SK-N-MC (cell line): ENCODE measurements at places on chromosomes 13 and 19.

DNA sequence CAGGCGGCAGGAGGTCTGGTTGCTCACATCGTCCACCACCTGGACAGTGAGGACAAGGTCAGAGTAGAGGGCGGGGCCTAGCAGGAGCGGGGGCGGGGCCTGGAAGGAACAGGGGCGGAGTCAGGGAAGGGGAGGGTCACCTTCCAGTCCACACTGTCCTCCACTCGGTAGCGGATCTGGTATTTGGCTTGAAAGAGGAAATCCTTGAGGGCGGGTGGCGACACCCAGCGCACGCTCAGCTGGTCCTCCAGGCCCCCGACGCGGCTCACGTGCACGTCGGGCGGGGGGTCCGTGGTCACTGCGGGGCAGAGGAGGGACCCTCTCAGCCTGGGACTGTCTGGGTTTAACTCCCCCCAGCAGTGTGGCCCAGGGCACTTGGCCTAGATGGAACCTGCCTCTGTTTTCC lies 8.2 kb downstream of the REX1BD start:
- DNase-seq = no peak

DNA sequence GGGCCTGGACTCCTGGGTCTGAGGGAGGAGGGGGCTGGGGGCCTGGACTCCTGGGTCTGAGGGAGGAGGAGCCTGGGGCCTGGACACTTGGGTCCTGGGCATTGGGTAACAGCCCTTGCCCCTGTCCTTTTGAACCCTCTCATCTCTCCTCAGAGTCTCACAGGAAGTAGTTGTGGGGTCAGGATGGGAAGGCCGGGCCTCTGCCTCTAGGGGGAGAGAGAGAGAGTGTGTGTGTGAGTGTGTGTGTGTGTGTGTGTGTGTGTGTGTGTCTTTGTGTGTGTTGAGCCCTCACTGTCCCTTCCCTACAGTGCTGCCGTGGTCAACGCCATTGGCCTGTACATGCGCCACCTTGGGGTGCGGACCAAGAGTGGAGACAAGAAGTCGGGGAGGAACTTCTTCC lies 10.9 kb downstream of the ARHGEF1 start:
- DNase-seq = no peak

- DNase-seq = no peak
These were observed 103.9 kb downstream of the ZIC5 start for GRCh38 chr13:99867535-99868257.

DNA sequence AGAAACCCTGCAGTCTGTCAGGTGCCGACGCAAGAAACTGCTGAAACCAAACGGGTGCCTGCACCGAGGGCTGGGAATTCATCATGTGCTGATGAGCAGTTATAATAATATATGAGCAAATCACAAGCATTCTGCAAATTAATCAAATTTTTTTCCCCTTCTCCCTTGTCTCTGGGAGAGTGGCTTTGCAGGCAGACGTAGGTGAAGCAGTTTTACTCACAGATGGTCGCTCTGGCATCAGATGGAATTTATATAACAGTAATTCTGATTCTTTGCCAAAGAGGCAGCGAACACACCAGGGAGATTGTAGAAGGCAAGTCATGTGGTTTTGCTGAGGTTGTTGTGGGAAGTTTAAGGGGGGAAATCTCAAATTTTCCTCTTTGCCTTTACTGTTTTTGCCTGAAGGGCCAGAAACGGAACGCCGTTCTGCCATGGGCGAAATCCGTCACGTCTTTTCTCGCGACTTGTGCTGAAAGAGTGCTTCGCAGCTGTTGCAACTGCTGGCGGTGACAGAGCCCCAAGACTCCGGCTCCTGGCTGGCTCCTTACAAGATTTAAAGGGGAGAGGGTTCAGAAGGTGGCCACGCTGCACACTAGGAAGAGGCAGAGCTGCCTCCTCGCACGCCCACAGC lies 320.1 kb downstream of the ZNF536 start:
- peak; percentile 99 for DNase-seq

- no peak for DNase-seq
These were observed 2719.4 kb downstream of the PCDH9 start for GRCh38 chr13:64510747-64511146.

- no peak for DNase-seq
These were observed 1584.2 kb downstream of the SLITRK1 start for GRCh38 chr13:82298106-82298505.

- DNase-seq = no peak
These were observed 9.2 kb downstream of the PAN3 start for GRCh38 chr13:28147495-28147894.

DNA sequence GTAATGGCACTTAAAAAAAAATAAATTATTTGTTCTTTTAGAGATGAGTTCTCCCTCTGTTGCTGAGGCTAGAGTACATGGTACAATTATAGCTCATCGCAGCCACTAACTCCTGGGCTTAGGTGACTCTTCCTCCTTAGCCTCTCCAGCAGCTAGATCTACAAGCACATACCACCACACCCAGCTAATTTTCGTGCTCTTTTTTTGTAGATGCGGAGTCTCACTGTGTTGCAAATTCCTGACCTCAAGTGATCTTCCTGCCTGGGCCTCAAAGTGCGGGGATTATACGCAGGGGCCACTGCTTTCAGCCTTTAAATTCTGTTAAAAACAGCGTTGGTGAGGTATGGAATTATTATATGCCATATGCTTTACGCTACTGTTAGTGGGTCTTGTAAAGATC lies 2034.0 kb downstream of the OLFM4 start:
- DNase-seq = no peak

- no peak for DNase-seq
These were observed 5.3 kb upstream of the KBTBD6 start for GRCh38 chr13:41137951-41138350.

DNA sequence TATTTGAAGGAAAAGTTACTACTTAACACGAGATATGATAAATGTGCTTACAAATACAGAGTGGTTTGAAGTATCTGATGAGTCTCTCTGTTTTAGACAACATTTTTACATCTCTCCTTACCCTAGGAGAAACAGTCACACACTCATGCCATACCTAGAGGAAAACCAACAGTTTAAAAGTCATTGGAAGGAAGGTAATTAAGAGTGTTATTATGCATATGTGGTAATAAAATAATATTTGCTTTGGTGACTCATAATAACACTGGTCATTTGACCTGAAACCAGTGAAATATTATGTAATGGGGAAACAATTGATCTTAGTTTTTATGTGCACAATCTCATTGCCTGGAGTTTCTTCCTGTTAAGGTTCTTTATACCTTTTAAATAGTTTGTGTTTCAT lies 136.9 kb upstream of the SOX21 start:
- no peak for DNase-seq

GRCh38 chr13:79522583-79522982 lies 41.6 kb downstream of the NDFIP2 start:
- no peak for DNase-seq

GRCh38 chr13:28981530-28981929 lies 161.4 kb downstream of the MTUS2 start:
- no peak for DNase-seq

DNA sequence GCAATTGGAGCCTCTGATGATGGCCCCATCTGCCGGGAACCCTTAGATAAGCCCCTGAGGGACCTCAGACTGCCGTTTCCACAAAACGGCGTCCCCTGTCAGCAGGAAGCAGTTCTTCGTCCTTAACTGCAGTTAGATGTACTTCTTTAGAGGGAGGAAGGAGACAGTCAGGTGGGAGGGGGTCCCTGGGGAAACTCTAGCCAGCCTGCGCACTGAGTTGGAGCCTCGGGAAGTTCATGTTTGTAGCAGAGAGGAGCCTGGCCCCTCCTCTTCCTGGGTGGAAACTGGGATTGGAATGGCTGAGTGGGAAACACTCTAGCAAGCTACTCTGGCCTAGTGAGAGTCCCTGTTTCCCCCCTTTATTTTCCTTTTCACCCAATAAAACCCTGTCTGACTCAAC lies 612.4 kb downstream of the PCDH9 start:
- no peak for DNase-seq

DNA sequence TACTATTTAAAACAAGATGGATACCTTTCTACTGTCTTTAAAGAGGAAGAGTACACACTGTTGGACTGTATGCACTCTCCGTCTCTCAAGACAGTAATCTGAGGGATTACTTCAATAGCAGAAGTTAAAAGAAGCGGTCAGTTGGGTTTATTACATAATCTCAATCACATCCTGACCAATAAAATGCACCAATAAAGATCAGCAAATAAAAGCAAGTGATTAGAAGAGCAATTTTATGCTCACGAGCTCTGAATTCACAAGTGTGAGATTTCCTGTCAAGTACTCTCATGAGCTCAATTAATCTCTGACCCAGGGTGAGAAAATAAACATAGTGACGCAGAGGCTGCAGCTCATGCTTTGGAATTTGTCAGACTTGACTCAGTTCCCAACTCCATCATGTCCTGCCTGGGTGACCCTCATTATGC lies 12.2 kb downstream of the ABCC4 start:
- no peak for DNase-seq

- DNase-seq = no peak
These were observed 751.8 kb downstream of the FGF9 start for GRCh38 chr13:22422712-22423111.

DNA sequence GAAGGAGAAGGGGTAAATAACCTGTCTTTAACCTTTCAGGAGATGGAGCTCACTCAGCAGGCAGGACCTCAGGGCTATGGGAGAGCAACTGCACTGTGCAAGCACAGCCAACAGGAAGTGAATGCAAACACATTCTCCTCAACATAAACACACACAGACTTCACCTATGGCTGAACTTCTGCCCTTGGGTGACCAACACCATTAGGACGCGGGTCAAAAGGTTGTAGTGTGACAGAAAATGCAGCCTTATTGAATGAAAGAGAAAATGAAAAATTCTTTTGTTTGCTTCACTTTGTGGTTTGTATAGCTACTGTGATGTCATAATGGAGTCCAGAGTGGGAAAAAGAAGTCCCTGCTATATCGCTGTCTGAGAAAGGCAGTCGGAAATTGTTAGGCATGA lies 323.0 kb downstream of the NDFIP2 start:
- no peak for DNase-seq

- DNase-seq = no peak
These were observed 23.7 kb downstream of the ZNF175 start for GRCh38 chr19:51594774-51595109.

- DNase-seq = no peak
These were observed 15.3 kb downstream of the SYMPK start for GRCh38 chr19:45847663-45848062.

DNA sequence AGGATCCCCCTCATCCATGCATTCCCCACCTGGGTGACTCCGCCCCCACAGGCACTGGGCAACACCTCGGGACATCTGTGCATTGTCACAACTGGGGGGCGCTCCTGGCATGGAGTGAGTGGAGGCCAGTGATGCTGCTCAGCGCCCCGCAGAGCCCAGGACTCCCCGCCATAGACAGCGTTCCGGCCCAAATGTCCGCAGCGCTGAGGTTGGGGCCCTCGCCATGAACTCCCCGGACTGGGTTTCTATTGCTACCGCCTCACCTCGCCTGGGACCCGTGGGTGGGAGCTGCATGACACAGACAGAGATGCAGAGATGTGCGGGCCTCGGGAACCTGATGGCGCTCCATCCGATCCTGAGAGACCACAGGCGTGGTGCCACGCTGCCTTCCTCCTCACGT lies 4.6 kb downstream of the FZR1 start:
- no peak for DNase-seq

DNA sequence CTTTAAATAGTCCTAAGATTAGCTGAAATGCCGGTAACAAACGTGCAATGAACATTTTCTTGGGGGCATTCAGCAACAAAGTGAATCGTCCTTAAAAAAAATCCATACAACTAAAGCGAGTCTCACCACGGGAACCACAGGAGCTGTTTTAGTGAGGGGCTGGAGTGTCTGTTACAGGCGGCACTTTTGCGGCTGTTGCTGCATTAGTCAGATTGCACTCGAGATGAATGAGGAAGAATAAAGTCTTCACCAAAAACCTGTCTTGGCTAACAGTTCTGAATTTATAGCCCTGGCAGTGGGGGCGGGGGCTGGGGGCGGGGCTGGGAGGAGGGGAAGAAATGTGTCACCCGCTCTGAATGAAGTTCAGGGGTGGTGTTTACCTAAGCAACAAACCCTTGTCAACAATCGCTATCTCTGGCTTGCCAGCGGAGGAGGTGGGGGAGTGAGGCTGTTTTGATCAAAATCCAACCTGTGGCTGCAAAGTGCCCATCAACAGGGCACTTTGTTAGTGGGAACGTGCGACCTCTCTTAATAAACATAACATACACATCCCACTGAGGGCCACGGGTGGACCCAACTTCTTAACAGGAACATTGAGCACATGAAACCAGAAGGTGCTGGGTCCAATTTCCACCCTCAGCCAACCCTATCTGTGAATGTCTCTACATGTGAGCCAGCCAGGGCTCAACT lies 44.5 kb downstream of the RFX2 start:
- no peak for DNase-seq

DNA sequence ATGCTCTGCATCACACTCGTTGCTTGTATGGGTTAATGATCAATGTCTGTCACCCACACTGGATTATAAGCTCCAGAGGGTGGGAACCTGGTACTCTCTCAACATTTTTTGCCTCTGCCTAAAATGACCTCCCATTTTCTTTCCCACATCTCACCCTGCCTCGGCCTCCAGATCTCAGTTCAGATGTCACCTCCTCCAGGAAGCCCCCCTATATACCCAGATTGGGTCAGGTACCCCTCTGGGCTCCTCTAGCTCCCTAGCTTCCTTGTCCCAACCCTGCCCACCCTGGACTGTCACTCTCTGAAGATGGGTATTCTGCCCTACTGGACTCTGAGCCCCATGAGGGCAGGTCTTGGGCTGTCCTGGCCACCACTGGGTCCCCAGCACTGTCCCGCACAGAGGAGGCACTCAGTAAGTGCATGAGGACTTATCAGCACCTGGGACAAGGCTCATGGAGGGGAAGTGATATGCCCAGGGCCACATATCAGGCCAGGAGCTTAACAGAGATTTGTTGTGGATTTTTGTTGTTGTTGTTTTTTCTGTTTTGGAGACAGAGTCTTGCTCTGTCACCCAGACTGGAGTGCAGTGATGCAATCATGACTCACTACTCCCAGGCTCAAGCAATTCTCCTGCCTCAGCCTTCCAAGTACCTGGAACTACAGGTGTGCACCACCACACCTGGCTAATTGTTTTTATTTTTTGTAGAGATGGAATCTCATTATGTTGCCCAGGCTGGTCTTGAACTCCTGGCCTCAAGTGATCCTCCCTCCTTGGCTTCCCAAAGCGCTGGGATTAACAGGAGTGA lies 23.8 kb downstream of the PRKD2 start:
- no peak for DNase-seq

DNA sequence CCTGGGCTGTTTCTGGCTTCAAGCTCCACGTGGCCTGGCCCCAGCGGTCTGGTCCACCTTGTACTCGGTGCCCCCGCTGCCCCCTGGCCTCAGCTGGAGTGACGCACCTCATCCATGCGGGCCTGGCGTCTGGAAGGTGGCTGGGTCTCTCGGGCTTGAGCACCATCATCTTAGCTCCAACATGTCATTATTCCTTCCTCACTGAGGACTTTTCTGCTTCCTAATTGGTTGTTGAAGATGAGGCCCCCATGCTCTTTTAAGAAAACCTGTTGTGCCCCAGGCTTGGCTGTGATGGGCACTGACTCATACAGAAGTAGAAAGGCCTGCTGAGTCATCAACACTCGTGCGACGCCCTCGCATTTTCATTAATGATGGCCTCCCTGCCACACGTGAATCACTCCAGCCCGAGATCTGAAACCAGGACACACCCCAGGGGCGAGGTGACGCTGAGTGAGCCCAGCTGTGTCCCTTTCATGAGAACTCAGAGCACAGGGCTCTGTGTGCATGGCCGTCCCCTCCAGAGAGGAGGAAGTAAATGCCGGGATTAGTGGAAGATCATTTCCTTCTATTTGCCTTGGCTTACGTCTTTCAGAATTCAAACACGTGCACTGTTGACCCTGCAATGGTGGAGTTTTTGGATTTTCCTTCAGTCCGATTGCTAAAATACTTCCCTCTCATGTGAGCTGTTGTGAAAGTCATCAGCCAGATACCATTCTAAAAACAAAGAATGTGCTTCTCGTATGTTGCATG lies 14.0 kb upstream of the GJA3 start:
- DNase-seq = no peak
